ENCODE measurements at places on chromosomes 11 and 22.

DNA sequence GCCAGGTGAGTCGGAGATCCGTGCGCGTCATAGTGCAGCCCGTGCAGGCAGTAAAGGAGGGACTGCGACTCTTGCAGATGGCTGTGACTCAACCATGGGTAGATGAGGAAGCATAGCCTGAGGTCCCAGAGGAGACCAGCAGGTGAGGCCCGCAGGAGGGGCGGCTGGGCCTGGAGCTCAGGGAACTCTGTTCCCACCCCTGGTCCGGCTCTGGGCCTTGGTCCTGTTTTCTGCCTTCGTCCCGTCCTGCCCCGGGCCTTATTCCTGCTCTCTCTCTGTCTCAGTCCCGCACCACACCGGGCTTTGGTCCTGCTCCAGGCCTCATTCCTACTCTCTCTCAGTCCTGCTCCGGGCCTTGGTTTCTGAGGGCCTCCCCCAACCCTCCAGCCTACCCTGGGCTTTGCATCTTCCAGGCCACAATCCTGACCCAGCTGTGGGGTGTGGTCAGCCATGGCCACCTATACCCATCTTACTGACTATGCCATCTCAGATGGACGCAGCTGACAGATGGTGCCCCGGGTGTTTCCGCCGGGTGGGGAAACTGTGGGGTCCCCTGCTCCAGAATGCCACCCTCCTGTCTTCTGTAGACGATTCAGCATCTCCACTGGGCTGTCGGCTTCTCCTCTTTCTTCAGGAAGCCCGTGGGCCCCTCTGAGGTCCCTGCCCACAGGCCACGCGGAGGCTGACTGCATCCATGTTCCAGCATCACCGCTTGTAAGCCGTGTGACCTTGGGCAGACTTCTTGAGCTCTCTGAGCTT, 1134.1 kb downstream of the BRD1 start:
- DNase-seq = no peak

DNA sequence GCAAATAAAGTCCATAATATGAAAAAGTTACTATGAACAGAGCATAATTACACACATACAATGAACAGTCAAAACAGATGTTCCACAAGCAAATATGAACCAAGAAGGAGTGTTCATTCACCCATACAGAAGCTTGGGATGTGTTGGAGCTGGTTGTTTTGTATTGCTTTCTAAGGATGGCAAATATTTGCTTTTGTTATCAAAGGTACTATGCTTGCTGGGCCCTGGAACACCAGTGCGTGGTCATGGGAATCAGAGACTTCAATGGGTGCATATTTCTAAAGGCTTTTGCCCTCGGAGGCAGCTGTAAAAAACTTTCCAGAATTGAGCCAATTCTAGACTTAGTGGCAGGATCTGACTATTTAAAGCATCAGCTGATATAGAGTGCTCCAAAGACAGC, 85.1 kb downstream of the BARX2 start:
- DNase-seq = no peak

GRCh38 chr11:44256673-44257291, 53.2 kb downstream of the ALX4 start:
- DNase-seq = no peak

DNA sequence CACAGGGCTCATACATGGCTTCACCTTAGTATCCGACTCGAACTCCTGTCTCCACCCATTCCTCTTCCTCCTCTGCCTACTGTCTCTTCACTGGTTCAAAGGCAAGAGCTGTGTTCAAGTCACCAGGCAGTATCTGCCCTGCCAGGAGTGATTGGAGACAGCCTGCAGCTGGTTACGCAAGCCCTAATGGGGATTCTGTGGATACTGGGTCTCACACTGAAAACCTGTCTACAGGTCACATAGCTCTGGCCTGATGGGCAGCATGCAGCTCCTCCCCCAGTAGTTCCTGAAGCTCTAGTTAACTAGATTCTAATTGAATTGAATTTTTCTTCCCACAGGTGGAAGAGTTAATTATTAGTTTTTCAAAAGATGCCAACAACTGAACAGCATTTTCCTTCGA, 332.2 kb downstream of the TMEM135 start:
- DNase-seq = no peak

DNA sequence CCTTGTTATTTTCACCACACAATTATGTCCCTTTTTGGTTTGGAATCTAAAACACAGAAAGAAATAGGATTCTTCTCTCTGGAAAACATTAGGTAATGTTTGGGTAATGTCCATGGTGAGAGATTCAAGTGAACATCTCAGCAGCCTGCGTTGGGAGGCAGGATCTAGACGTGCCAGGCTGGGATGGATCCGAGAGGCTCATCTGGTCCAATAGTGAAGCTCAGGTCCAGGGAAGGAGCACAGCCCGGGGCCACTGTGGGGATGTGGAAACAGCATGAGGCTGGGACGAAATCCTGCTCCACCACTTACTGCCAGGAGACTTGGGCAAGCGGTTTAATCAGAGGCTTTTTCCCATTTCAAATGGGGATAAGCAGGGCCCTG, 109.9 kb downstream of the CSNK2A3 start:
- DNase-seq = no peak

DNA sequence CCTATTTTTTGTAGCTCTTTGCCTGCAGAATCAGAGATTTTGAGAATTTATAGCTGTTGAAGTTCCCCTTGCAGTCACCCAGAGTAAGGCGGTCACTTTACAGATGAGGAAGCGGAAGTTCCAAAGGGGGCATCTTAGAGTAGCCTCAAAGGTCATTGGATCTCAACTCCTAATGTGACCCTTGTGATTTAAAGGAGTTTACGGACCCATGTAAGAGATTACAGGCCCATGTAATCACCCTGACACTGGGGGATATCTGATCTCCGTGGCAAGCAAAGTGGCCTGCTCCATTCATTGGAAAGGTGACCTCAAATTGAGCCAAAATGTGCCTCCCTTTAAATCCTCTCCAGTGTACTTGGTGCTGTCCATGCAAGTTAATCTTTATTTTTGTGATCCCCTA, 15.7 kb downstream of the P2RX3 start:
- no peak for DNase-seq

GRCh38 chr22:36347094-36347493, 40.7 kb downstream of the MYH9 start:
- DNase-seq = no peak

- DNase-seq = no peak
These were observed 40.5 kb downstream of the SGSM3 start for GRCh38 chr22:40410731-40411505.

DNA sequence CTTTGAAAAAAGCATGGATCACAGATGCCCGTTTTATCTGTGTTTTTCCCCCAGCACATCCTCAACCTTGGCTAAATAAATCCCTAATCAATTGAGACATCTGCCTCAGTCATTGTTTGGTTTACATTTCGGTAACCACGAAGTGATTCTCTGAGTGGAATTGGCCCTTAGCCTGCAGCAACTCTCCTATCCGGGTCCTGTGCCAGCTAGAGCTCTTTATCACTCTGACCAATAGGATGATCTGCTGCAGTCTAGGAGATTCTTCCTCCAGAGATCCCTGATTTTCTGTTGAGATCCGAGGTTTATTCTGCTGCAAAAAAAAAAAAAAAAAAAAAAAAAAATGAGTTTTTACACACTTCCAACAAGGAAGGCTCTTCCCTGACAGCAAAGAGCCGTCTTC, 137.3 kb downstream of the KCNA4 start:
- no peak for DNase-seq
